Endothelial cell (in vitro differentiated cells): ENCODE measurements at places on chromosomes 1 and 21.

GRCh38 chr1:95097426-95097825 lies 19.7 kb upstream of the TLCD4 start:
- DNase-seq = no peak

DNA sequence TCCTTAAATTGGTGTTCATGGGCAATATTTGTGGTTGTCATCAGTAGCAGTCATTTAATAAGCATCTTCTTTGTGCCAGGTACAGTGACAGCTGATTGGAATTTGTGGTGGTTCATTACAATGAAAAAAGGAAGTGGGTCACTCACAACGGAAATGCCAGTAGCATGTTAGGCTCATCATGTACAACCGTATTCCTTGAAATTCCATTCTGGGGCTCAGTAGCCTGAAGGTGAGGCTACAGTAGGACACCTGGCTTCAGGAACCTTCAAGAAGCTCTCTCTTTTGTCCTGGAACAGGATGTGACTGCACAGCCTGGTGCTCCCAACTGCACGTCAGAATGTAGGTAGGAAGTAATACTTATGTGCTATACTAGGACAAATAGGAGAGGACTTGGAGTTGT lies 93.9 kb downstream of the ST3GAL3 start:
- no peak for DNase-seq

DNA sequence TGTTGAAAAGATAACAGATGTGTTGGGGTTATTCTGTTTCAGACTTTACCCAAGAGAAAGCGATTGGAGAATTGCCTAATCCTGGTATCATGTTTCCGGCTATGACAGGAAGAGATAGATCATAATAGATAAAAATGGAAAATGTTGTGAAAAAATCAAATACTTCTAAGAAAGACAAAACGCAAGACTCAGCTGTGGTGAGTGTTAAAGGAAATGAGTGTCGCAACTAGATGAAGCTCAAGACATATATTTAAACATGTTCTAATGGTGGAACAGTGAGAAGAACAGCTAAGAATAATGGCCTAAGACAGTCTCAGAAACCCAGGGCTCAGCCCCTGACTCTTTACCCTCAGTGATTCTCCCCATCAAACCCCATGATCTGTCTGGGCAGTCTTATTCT lies 426.7 kb upstream of the RUNX1 start:
- DNase-seq = no peak

GRCh38 chr1:99544328-99544727 lies 101.6 kb upstream of the PALMD start:
- no peak for DNase-seq

DNA sequence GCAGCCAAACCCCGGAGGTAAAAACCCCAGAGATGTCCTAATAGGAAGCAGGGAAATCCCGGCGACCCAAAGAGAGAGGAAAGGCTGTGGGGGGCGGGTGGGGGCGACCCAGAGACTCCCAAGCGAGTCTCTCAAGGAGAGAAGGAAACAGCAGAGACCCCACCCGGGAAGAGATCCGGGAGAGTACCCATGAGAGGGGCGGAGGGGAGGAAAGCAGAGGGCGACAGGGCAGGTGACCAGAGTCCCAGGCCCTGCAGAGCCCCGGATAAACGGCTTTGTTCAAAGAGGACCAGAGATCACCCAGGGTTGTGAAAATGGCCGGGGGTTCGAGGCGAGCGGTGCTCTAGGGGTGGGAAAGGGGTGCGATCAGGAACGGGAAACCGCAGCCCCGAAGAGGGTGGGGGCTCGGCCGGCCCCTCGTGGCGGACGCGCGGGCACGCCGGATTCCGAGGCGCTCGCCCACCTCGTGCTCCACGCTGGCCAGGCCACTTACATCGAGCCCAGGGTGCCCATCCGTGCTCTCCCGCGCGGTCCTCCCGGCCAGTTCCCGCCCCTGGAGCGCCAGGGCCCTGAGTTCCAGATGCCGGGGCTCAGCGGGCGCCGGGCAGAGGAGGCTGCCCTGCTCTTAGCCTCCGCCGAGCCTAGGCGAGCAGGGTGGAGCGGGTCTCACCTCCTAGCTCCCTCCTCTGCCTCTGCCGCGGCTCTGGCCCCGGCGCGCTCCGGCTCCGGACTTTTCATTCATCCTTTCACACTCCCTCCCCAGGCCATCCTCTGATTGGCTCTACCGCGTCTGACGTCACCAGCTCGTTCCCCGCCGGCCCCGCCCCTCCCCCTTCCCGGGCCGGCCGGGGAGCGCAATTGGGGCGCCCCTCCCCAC lies 52.3 kb downstream of the RHBG start:
- DNase-seq = peak; percentile 77

DNA sequence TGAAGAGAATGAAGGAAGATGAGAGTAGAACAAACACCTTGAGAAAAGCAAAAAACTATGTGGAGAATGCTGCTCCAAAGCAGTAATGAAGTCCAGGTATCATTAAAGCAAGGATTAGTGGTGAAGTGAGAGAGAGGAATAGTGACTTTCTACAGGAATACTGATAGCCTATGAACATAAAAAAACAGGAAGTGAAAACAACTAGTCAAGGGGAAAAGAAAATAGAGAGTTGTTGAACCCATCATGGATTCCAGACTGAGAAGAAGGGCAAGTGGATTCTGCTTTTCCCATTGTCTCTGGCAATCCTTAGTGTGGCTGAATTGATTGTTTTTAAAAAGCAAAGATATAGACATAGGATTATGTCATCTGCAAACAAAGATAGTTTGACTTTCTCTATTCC lies 119.9 kb upstream of the LHX8 start:
- no peak for DNase-seq

- DNase-seq = no peak
Measured at GRCh38 chr1:164977561-164977960, 379.0 kb downstream of the LMX1A start.

DNA sequence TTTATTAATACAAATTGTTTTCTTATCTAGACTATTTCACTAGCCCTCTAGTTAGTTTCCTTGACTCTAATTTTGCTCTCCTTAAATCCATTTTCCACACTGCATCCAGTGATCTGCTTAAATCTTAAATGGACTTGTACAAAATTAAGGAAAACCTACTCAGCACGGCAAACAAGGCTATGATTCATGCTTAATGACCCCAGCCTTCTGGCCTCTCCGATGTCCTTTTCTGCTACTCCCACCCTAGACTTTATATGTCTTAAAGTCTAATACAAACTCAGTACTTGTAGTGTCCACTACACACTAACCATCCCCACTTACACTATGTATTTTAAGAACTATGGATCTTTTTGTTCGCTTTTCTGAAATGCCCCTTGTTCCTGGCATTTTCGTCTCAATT lies 2.2 kb downstream of the TMED5 start:
- DNase-seq = no peak

GRCh38 chr1:178091986-178092745 lies 1.7 kb upstream of the RASAL2 start:
- no peak for DNase-seq

GRCh38 chr1:28480308-28480707 lies 25.5 kb upstream of the RCC1 start:
- DNase-seq = no peak

DNA sequence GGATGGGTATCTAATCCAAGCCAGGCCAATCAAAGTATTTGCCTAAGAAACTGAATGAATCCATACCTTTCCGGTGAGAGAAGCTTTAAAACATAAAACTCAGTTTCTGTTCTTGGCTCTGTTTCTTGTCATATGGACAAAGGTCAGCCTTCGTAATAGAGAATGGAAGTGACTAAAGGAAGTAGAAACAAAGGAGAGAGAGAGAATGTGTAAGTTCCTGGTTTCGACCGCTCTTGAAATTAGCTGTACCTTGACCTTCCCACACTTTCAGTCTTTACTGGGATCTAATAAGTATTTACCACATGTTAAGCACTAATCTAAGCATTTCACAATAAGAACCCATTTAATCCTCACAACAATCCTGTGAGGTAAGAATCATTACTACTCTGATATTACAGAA lies 19.6 kb upstream of the CLCA4 start:
- no peak for DNase-seq

- DNase-seq = peak; percentile 41
Measured at GRCh38 chr1:17984583-17984982, 123.0 kb upstream of the IGSF21 start.

- peak; percentile 73 for DNase-seq
Measured at GRCh38 chr1:156618853-156619581, at the start of gene HAPLN2. Gene HAPLN2, plus strand, starts transcription at chr1:156619415. Its CDS starts 4,076 bp downstream, at chr1:156623491.

DNA sequence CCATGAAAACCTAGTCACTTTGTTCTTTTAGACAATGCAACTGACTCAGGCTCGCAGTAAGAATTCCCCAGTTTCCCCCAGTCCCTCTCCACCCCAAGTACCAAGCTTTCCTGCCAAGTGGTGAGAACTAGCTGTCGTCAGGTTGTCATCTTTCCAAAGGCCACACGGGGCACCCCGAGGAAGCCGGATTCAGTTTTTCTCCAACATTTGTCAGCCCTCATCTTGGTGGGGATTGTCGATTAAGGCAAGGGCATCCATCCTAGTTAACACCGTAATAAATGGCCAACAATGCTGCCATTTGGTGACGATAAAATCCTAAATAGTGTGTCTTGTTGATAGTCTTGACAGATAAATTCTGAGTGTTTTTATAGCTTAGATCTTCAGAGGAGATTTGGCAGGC lies 55.9 kb upstream of the PROX1 start:
- DNase-seq = peak; percentile 13

DNA sequence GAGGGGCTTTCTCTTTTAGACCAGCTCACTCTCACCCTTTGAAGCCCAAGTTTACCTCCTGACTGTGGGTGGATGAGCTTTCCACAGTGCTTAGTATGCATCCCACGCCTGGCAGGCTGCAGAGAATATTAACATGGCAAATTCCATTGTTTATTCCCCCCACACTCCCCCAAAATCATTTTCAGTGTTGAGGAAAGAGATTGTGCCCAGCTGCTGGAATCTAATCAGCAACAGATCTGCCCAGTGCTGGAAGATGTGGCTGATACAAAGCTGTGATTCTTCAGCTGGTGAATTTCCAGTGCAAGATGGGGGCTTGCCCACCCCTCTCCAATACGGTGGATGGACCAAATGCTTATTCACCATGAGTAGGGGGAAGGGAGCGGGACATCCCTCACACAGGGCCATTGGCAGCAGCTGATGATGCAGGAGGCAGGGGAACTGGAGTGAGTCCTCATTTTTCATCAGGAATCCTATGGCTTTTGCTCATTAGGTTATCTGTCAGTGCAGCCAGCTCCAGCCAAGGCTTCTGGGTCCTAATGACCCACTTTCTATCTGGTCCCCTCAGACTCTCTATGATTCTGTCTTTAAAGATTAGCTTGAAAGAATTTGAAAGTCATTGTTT lies 39.7 kb upstream of the KCNA3 start:
- DNase-seq = no peak

GRCh38 chr1:244901400-244902015 lies 37.2 kb upstream of the HNRNPU start:
- no peak for DNase-seq

DNA sequence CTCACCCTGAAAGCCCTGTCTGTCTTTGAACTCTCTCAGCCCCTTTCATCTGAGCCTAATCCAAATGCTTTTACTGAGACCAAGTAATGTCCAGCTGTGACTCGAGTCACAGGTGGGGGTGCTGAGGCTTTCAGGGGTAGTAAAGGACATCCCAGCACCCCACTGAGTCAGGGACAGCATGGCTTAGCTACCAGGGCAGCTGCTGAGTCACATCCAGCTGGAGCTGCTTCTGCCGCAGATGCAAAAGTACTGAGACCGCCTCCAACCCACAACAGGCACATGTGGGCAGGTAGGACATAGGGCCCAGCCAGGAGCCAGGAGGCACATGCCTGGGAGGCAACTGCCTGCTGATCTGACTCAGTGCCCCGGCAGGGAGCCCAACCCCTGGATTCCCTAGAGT lies 6.7 kb upstream of the VSIG8 start:
- DNase-seq = no peak

DNA sequence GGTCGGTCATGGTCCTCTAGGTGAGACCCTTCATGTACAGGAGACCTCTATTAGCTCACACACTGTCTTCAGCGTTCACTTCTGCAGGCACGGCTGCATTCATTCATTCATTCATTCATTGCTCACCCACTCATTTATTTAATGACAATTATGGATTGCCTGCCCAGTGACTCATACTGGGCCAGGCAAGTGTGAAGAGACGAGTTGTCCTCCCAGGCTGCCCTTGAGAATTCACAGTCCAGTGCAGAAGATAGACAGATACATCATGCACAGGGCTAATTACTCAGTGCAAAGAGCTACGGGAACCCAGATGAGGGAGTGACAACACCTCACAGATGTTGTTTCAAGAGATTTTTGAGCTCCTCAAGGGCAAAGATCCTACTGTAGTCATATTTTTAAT lies 248.4 kb downstream of the TNR start:
- no peak for DNase-seq

DNA sequence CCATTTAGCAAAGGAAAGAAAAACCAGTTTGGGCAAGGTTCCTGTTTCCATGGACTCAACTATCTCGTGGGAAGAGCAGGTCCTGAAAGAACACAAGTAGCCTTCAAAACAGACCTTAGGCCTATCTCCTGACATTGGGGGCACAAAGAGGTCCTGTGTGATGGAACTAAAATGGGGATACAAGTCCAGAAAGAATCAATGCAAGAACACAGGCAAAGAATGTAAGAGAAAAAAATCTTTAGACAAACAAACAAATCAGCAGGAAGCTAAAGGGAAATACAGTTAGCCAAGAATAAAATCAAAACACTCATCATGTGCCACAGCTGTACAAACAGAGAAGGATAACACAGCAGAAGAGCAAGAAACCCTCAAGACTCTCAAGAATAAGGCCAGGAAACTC lies 28.2 kb downstream of the SLC30A10 start:
- DNase-seq = no peak

GRCh38 chr1:246178717-246179311 lies 328.3 kb downstream of the SMYD3 start:
- DNase-seq = no peak

GRCh38 chr1:235079443-235080296 lies 49.0 kb downstream of the TOMM20 start:
- no peak for DNase-seq

DNA sequence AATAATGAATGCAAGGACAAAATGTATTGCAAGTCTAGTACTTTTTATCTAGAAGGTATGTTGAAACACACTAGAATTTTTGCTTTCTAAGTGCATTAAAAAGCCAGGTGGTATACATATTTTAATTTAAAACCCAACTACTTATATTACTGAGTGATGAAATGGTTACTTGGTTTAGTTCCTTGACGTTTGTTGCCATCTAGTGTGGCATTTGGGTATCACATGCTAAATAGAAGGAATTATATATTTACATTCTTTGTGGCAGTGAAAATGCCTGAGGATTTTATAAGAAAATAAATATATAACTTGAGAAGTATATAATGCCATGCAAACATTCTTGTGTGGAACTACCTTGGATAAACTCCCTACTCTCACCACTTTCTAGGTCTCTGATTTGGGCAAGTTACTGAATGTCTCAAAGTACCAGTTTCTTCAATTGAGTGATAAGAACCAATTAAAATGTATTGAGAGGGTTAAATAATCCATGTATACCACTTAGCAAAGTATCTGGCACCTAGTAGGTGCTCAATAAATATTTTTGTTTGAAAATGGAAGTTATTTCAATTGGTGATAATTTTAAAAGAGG lies 69.6 kb downstream of the SDCCAG8 start:
- peak; percentile 29 for DNase-seq
